ENCODE measurements at places on chromosomes 2 and 18.

DNA sequence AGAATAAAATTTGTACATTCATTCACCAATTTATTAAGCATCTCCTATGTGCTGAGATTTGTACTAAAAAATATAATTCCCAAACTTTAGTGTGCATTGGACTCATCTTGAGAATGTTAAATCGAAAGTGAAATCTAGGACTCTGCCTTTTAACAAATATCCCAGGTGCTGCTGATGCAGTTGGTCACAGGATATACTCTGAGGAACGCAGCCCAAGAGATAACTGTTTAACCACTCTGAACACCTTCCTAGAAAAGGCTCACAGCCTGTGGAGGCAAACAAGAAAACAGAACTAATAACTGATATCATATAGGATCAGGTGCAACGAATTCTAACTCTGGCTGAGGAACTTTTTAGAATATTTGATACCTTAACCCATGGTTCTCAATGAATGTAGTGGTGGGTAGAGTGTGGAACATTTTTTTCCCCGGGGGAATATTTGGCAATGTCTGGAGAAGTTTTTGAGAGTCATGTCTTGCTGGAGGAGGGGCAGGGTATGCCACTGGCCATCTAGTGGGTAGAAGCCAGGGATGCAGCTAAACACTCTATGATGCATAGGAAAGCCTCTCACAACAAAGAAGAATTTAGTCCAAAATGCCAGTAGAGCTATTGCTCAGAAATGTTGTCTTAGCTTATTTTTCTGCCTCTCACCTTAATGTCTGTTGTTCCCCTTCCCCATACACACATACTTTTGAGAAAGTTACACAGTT, 96.5 kb downstream of the EHBP1 start:
- no peak for DNase-seq

DNA sequence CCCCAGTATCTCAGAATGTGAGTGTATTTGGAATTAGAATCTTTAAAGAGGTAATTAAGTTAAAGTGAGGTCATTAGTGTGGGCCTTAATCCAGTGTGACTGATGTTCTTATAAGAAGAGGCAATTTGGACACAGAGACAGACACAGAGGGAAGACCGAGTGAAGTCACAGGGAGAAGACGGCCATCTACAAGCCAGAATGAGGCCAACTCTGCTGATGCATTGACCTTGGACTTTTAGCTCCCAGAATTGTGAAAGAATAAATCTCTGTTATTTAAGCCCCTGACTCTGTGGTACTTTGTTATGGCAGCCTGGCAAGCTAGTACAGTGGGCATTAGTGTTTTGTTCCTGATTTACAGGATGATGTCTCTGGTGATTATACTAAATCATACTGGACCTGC, 64.6 kb downstream of the LTBP1 start:
- no peak for DNase-seq

DNA sequence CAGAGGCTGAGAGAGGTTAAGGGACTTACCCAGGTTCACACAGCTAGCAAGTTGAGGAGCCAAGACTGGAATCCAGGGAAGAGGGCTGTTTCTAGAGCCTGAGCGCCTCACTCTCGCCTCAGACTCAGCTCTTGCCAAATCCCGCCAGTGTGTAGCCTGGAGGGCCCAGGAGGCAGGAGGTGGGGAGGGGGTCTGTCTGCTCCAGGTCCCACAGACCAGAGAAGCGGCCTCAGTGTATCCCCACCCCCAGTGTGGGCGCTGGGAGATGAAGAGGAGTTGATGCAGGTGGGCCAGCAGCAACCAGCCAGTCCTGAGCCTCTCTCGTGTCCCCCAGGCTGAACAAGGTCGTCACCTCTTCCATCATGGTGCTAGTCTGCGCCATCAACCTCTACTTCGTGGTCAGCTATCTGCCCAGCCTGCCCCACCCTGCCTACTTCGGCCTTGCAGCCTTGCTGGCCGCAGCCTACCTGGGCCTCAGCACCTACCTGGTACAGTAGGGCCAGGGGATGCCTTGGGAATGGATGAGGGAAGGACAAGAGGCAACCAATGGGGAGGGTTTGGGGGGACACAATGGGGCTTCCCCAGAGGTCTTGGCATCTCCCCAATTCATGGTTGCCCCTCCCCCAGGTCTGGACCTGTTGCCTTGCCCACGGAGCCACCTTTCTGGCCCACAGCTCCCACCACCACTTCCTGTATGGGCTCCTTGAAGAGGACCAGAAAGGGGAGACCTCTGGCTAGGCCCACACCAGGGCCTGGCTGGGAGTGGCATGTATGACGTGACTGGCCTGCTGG, 5.2 kb upstream of the CTDSP1 start:
- DNase-seq: no peak

- DNase-seq: no peak
These were observed 11.4 kb upstream of the SLC35F6 start for GRCh38 chr2:26752656-26753055.

- no peak for DNase-seq
These were observed 27.6 kb upstream of the IL1R1 start for GRCh38 chr2:102114851-102115497.

DNA sequence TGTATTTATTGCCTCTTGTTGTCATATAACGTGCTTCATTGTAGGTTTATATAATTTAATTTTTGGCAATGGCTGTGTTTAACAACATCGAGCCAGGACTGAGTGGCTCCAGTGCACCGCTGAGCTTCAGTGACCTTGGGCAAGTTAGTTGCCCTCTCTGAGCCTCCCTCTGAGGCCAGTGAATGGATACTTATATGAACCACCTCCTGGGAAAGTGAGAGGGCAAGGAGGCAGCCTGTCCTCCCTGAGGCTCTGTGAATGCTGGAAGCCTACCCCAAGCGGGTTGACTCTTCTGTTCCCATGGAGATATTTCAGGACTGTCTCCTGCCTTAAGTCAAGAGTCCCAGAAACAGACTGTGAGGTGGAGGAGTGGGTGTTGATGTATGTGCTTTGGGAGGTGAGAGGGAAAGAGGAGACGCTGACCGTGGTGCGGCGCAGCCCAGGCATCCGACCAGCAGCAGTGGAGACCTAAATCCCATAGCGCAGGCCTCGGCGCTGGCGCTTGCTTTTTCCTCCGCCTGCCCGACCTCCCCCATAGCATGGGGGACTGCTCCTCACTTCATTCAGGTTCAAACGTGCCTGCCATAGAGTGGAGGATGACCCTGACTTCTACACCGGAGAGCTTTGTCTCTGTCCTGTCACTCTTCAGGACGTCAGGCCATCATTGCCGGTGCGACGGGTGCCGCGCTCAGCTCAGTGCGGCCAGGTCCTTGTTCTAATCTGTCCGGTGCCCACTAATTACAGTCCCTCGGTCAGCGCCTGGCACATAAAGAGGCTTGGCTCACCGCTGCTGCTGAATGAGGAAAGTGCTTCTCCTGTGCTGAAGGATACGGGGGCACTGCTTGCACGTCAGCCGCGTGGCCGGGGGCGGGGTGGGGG, 167.3 kb upstream of the HS6ST1 start:
- no peak for DNase-seq

DNA sequence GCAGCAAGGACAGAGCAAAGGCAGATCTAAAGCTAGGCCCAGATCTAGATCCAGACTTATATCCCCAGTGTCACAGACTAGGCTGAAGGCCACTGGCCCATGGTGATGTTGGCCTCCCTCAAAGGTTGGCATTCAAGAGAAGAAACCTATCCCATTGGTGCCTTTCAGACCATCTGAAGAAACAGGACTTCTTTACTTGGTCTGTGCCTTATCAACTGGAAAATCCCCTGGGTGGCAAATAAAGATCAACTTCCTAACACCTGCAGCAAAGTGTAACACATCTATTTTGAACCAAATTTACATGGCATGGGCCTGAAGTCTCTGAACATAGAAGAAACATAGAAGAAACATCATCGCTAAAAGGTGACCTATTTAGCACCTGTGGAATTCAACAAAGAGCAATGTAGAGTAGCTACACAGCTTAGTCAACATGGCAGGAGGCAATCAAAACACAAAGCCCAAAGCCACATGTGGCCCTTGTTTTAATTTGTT, 35.8 kb downstream of the METTL4 start:
- no peak for DNase-seq

GRCh38 chr2:15751477-15751876, 159.8 kb downstream of the DDX1 start:
- no peak for DNase-seq

GRCh38 chr18:38526922-38527321, 961.3 kb upstream of the CELF4 start:
- DNase-seq: no peak

DNA sequence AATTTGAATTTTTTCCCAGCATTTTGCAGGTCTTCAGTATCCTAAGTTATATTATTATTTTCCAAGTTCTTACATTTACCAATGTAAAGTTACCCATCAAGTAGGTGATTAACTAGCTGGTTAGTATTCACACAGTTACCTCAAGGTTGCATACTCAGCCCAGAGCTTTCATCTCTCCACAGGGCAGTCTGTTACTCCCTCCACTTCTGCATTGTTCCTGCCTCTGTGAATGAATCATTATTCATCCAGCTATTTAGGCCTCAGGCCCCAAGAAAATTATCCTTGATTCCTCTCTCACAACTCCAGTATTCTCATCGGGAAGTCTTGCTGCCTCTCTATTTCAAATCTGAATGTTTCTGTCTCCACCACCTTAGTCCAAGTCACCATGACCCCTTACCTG, 92.2 kb downstream of the SMC6 start:
- no peak for DNase-seq

GRCh38 chr2:65101071-65101470, 28.8 kb downstream of the RAB1A start:
- no peak for DNase-seq

DNA sequence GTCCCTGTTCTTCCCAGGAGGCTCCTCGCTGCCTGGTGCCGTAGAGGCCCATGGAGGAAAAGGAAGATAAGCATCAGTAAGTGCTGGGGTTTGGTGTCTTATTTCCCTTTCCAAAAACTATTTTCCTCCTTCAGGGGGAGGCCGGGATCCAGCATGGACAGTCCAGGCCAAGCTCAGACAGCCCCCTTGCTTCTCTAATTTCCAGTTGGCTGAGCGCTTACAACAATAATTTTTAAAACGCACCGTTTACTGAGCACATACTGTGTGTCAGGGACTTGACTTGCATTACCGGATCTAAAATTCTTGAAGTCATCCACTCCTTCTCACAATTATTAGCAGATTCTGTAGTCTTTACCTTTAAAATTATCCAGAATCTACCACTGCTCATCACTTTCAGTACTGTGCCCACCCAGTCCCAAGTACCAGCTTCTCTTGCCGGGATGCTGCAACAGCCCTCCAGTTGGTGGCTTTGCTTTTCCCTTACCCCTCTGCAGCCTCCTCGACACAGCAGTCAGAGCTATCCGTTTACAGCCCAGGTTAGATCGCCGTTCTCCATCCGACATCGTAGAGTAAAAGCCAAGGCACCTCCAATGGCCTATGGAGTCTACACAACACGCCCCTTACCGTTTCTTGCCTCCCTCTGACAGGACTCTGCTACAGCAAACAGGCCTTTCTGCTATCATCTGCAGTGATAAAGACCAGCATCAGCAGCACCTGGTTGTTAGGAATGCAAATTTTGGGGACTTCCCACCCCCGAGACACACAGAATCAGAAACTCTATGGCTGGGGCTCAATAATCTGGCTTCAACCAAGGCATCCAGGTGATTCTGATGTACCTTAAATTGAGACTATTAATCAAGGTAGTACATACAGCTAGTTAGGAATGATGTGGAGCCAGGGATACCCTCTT, 75.2 kb upstream of the TSPYL6 start:
- no peak for DNase-seq

GRCh38 chr2:102880731-102881130, 118.9 kb downstream of the TMEM182 start:
- DNase-seq: no peak

- DNase-seq: no peak
These were observed 339.8 kb upstream of the ZEB2 start for GRCh38 chr2:144859716-144860115.

DNA sequence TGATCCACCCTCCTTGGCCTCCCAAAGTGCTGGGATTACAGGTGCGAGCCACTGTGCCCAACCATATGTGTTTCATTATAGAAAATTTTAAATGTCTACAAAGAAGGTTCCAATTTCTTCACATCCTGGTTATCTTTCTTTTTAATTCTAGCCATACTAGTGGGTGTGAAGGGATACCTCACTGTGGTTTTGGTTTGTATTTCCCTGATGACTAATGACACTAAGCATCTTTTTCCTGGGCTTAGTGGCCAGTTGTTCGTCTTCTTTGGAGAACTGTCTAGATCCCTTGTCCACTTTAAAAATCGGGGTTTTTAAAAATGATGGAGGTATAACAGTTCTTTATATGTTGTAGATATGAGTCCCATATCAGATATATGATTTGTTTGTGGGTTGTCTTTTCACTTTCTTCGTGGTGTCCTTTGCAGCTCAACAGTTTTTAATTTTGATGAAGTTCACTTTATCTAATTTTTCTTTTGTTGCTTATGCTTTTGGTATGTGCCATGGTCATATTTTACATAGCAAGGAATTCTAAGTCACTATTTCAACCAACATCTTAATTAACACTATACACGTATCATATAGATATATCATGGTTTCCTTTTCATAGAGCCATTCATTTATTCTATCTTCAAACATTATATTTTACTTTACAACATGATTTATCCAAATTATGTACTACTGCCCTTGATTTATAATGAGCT, 135.0 kb upstream of the RIOK3 start:
- DNase-seq: no peak

GRCh38 chr18:62702259-62702658, 13.1 kb upstream of the PHLPP1 start:
- no peak for DNase-seq

DNA sequence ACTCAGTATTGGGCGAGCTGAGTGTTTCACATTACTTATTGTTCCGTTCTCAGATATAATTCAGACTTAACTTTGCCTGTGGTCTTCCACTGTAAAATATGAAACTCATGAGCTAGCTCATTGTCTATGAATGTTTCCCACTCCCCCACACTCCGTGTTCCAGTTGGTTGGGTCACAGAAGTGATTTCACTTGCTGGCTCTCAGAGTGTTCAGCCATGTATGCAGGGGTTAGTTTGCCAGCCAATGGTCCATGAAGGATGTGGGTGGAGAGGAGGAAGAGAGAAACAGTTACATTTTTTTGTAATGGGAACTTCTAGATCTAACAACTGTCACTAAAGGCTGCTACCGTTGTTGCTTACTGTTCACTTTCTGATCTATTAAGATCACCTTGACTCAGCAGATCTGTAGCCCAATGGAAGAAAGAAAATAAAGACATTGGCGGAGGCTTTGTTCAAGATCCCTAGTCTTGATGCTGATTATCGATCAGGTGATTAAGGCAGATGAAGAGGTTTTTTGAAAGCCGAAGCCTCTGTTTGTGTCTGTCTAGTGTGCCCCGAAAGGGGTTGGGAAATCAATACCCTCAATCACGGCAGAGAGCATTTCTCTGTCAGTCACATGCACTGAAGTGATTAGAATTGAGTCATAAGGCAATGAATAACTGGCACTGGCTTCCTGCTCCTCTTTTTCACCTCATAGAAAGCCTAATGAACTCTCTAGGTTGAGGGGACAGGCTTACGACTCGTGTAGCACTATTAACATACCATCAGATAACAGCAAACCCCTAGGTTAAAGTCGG, 279.7 kb upstream of the FIGN start:
- DNase-seq: no peak

GRCh38 chr2:106129592-106129991, 64.5 kb downstream of the UXS1 start:
- DNase-seq: no peak

GRCh38 chr2:9844576-9844975, 1.3 kb downstream of the TAF1B start:
- DNase-seq: no peak

GRCh38 chr2:218341381-218341780, 15.3 kb upstream of the CATIP start:
- DNase-seq: no peak

GRCh38 chr2:47310801-47311560, 92.0 kb upstream of the MSH2 start:
- DNase-seq: no peak
